Glutamatergic neuron (in vitro differentiated cells): ENCODE measurements at places on chromosomes 11 and 22. TPM values are rescaled to one million over a fixed set of nuclear protein-coding genes. Genes with fewer than 3 reads are reported as not detected.

NFAM1 gene
- 0.91 TPM for total RNA-seq

DKK3 gene
- 131 TPM for total RNA-seq

DBX1 gene
- 0.29 TPM for total RNA-seq

SLC22A6 gene
- total RNA-seq = not detected

SHANK3 gene
- 20.4 TPM for total RNA-seq

RFPL1 gene
- not detected for total RNA-seq

HSD17B12 gene
- total RNA-seq = 140 TPM

CCND1 gene
- total RNA-seq = 36.1 TPM

TSPO gene
- total RNA-seq = 4.0 TPM

RBMXL2 gene
- total RNA-seq = not detected

HIC2 gene
- total RNA-seq = 60.7 TPM

SLC29A2 gene
- total RNA-seq = 2.8 TPM

LRRC4C gene
- 0.64 TPM for total RNA-seq

GLB1L3 gene
- 0.83 TPM for total RNA-seq

GLYATL1 gene
- 0.42 TPM for total RNA-seq

RCOR2 gene
- 286 TPM for total RNA-seq

B3GAT1 gene
- 240 TPM for total RNA-seq

OR52E5 gene
- total RNA-seq = not detected

ENTHD1 gene
- total RNA-seq = not detected

SCN4B gene
- 2.9 TPM for total RNA-seq

IGLL1 gene
- total RNA-seq = not detected

CEP57 gene
- 52.1 TPM for total RNA-seq

C11orf87 gene
- 0.27 TPM for total RNA-seq

CTSW gene
- not detected for total RNA-seq

TRPC6 gene
- total RNA-seq = 0.27 TPM

OR51I1 gene
- not detected for total RNA-seq
